NCI-H1092 (cell line): ENCODE measurements at places on chromosomes 1 and 21.

- DNase-seq, result no peak
Measured at GRCh38 chr1:186982116-186982515, 153.4 kb downstream of the PLA2G4A start.

DNA sequence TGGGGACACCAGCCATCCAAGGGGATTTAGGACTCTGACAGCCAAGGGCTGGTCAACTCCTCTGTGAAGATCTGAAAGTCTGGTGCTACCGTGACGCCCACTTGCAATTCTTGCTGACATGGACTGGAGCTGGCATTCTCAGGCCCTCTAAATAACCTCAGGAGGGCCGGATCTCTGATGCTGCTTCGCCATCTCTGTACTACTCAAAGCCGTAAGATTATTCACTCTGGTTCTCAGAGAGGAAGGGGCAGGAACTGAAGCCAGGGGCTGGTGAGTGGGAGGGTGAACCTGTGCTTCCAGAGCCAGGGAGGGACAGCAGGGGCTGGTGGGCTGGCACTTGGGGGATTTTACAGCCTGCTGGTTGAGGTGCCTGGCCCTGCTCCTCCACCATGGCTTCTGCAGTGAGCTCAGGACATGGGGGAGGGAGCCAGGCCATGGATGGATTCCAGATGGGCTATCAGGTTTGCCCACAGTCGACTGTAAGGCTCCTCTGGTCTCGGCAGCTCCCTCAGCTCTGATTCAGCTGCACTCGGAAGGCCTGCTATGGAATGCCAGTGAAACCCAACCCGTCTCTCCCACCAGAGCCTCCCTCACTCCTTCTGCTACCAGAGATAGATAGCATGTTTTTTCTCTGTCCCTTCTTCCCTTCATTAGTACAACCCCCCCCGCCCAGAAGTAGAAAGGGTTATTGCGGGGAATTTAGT lies 84.5 kb downstream of the PLXNA2 start:
- no peak for DNase-seq

DNA sequence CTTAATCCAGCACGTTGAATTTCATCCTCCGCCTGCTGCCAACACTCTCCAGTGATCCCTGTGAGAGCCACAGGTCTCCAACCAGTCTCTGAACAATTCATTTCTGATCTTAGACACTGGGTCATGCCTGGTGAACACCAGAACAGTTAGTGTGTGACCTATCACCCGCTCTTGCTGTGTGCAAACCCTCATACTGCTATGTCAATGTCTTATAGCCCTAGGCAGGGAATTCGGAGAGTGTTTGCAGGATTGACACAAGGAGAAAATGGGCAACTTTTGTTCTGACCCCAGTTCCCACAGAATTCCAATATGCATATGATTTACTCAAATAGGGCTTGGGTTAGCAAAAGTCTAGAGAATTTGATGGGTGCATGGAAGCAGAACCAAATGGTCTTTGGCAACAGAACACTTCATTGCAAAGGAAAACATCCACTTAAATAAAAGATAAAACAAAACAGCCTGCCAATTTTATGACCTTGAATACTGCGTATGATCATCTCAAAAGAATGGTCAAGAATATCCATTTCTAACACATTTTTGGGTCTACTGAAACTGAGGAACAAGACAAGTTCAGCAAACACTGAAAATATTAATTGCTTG lies 23.0 kb upstream of the GUCA2B start:
- no peak for DNase-seq

- no peak for DNase-seq
Measured at GRCh38 chr1:221164029-221164428, 284.8 kb downstream of the HLX start.

DNA sequence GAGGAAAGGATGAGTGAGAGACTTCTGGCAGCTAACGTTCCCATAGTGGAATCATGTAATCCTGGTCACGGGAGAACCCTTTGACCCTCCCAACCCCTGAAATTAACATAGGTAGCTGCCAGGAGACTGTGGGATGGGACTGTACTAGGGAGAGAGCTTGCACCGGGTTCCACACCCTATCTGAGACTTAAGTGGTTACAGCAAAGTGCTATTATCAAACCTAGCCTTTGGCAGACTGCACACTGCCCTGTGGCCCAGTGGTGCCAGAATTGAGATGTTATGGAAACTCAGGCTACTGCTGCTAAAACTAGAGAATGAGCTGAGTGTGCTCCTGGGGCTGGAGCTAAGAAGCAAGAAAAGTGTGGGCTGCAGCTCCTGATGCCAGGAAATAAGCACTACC lies 79.6 kb upstream of the PDC start:
- no peak for DNase-seq

- no peak for DNase-seq
Measured at GRCh38 chr1:166384948-166385347, 218.1 kb upstream of the FAM78B start.

- no peak for DNase-seq
Measured at GRCh38 chr21:38858026-38858811, 52.5 kb downstream of the ETS2 start.

- peak; percentile 81 for DNase-seq
Measured at GRCh38 chr21:35648512-35648911, 411.8 kb downstream of the SETD4 start.

GRCh38 chr1:14604414-14604813 lies 5.9 kb downstream of the KAZN start:
- no peak for DNase-seq

GRCh38 chr1:222347627-222348026 lies 200.3 kb downstream of the HHIPL2 start:
- DNase-seq, result no peak

GRCh38 chr1:219446288-219446687 lies 166.6 kb downstream of the ZC3H11B start:
- no peak for DNase-seq

GRCh38 chr1:179549368-179549700 lies 26.4 kb downstream of the NPHS2 start:
- DNase-seq, result no peak
